Activated T-helper 2 cell treated with anti-CD3 and anti-CD28 coated beads, Interferon-gamma antibody, Interleukin-2, Interleukin-4, amounts not matched to agents 10 μg/mL and 5 μg/mL and 100 μg/mL, durations not matched to agents 14 hours and 24 hours and 36 hours (primary cell): ENCODE measurements at places on chromosomes 5 and 9. TPM values are rescaled to one million over a fixed set of nuclear protein-coding genes. Genes with fewer than 3 reads are reported as not detected.
A peak's percentile ranks its signal among the peaks of the same experiment; 100 is the strongest.

GRCh38 chr5:131848662-131849061 is 51.8 kb upstream of the FNIP1 start:
- H3K4me3 ChIP-seq, result no peak overlapping the region
- peaks cover 2% of the 10 kb centered on the region for H3K27me3 ChIP-seq
- peaks cover 5% of the 10 kb centered on the region for H3K4me1 ChIP-seq
- peaks cover 17% of the 10 kb centered on the region for H3K36me3 ChIP-seq

The PCDHA10 gene
- total RNA-seq, result not detected in 2 replicates

The OR1L1 gene
- not detected in 2 replicates for total RNA-seq

DNA sequence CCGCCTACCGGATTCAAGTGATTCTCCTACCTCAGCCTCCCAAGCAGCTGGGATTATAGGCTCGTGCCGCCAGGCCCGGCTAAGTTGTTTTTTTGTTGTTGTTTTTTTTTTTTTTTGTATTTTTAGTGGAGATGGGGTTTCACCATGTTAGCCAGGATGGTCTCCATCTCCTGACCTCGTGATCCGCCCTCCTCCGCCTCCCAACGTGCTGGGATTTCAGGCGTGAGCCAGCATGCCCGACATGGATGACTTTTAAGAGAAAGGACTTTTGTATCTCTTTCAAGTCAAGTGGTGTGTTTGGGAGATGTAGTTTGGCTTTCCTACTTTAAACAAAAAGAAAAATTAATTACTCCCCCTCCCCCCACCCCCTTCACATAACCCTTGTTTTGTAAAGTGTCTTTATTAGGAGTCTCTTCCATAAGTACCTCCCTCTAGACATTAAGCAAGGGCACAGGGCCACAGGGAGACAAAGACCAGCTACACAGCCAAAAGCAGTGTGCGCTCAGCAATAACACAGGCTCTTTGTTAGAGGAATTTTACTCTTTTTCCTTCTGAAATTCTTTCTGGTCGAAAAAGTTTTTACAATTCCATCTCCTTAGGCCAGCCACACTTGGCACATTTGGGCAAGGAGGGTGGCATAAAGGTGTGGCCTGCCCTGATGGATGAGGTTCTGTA is 31.2 kb downstream of the JAKMIP2 start:
- H3K4me1 ChIP-seq, result no peaks in the 10 kb centered on the region
- no peaks in the 10 kb centered on the region for H3K27me3 ChIP-seq
- no peak for DNase-seq
- no peak overlapping the region for H3K27ac ChIP-seq

The RPL35 gene
- 1,671 and 1,735 TPM in 2 replicates for total RNA-seq

The MZB1 gene
- 48.3 and 53.6 TPM in 2 replicates for total RNA-seq

The INSL6 gene
- not detected in 2 replicates for total RNA-seq

DNA sequence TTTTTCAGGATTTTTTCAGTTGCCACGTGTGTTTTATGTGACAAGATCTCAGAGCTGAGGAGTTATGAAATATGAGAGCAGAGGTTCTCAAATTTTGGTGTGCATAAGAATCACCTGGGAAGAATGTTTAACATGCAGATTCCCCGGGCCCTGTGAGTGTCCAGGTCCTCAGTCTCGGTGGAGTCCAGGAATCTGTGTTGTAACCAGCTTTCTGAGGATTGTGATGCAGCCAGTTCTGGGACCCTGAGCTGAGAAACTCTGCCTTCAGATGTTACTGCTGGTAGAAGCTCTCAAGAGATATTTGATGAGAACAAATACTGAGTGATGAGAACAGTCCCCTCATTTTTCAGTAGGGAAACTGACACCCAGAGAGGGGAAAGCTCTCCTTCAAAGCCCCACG is 102.8 kb upstream of the SAP30L start:
- no peak for DNase-seq
- no peak overlapping the region for H3K27ac ChIP-seq
- no peaks in the 10 kb centered on the region for H3K36me3 ChIP-seq

The ORM2 gene
- total RNA-seq, result not detected in 2 replicates

GRCh38 chr5:179258001-179258921 is 87.0 kb downstream of the ADAMTS2 start:
- no peaks in the 10 kb centered on the region for H3K4me1 ChIP-seq
- H3K27me3 ChIP-seq, result no peaks in the 10 kb centered on the region
- no peak overlapping the region for H3K27ac ChIP-seq
- H3K36me3 ChIP-seq, result no peaks in the 10 kb centered on the region
- no peak for DNase-seq

- no peak overlapping the region for H3K4me3 ChIP-seq
- no peaks in the 10 kb centered on the region for H3K36me3 ChIP-seq
- H3K4me1 ChIP-seq, result peaks cover 3% of the 10 kb centered on the region
- no peaks in the 10 kb centered on the region for H3K27me3 ChIP-seq
- no peak for DNase-seq
Observed at GRCh38 chr9:87878989-87879511, 3.6 kb upstream of the SPATA31E1 start.

GRCh38 chr5:100516285-100516684 is 18.9 kb upstream of the FAM174A start:
- no peak overlapping the region for H3K4me3 ChIP-seq
- no peaks in the 10 kb centered on the region for H3K36me3 ChIP-seq
- H3K4me1 ChIP-seq, result peaks cover 4% of the 10 kb centered on the region
- H3K27ac ChIP-seq, result no peak overlapping the region
- H3K27me3 ChIP-seq, result no peaks in the 10 kb centered on the region

DNA sequence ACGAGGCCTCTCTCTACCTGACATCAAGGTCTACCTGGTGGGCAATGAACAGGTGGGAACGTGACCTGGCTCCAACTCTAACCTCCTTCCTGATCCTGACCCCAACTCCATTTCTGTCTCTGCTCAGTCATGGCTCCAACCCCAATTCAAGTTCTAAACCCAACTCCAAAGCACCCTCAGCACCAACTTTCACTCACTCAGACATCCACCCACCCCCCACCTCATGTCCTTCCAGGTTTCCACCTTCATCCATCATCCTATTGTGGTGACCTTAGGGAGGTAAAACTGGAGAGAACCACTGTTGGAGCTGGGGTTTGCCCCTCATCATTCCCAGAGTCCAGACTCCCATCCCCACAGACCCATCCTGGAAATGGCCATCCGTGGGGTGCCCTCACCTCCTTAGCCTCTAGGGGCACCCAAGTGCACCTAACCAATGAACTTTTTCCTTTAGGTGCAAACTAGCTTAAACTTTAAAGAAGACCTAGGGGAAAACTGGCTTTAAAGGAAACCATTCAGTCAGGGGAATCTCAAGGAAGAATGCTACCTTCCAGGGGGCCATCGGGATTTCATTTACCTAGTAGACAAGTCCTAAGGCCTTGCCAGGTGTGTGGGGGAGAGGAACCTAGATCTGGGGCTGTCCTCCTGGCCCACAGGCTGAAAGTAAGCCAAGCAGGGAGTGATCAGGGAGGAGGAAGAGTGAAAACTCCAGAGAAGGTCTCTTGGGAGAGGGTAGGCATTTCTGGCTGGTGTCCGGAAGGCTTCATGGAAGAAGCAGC is 11.3 kb downstream of the RGS14 start:
- no peaks in the 10 kb centered on the region for H3K27me3 ChIP-seq
- H3K27ac ChIP-seq, result no peak overlapping the region
- H3K4me3 ChIP-seq, result no peak overlapping the region
- DNase-seq, result no peak
- peaks cover 41% of the 10 kb centered on the region for H3K36me3 ChIP-seq

DNA sequence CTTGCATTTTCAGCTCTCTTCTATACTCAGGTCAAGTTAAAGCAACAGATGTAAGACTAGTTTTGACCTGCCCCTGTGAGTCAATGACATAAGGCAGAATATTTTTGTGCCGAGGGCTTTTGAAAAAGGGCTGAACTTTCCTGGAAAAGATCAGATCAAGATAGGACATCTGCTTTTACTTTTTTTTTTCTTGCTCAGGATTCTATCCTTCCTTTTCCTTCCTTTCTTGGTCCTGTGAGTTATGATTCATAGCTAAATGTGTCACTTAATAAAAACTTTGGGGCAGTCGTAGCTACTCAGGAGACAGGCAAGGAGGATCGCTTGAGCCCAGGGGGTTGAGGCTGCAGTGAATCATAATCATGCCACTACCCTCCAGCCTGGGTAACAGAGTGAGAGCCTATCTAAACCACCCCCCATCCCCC is 84.3 kb upstream of the BRINP1 start:
- no peak for DNase-seq
- no peaks in the 10 kb centered on the region for H3K36me3 ChIP-seq
- H3K27me3 ChIP-seq, result no peaks in the 10 kb centered on the region
- H3K4me1 ChIP-seq, result no peaks in the 10 kb centered on the region
- no peak overlapping the region for H3K4me3 ChIP-seq

- H3K4me3 ChIP-seq, result no peak overlapping the region
- no peak overlapping the region for H3K27ac ChIP-seq
- no peaks in the 10 kb centered on the region for H3K36me3 ChIP-seq
- no peak for DNase-seq
- peaks cover 3% of the 10 kb centered on the region for H3K4me1 ChIP-seq
Observed at GRCh38 chr9:89642789-89643188, 38.0 kb downstream of the GADD45G start.

DNA sequence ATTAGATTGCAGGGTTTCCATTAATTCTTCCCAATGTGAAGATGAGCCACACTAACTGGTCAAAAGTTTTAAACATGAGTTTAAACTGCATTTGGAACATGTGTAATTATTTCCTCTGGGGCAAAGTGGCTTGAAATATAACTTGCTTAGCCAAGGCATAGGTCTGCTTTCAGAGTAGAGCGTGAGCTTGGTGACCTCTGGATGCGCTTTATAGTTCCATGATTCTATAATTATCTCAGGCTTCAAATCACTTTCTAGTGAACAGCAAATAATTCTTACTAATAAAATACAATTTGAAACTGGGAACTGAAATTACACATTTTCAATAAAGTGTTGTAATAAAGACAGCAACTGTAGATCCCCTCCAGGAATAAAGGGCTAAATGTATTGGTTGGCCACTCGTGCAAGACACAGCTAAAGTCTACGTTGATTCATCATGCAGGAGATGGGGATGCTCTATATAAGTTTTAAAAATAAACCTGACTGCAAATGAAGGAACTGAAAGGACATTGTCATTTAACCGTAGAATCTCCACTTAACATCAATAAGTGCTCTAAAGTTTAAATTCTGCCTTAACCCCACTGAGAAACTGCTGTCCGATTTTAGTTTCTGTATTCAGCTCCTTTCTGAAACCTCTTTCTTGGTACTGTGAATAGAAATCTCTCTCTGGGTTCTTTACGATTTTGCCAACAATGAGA is 460.0 kb downstream of the PSAT1 start:
- no peaks in the 10 kb centered on the region for H3K36me3 ChIP-seq
- H3K4me3 ChIP-seq, result no peak overlapping the region
- DNase-seq, result no peak
- H3K27me3 ChIP-seq, result no peaks in the 10 kb centered on the region
- H3K27ac ChIP-seq, result no peak overlapping the region

DNA sequence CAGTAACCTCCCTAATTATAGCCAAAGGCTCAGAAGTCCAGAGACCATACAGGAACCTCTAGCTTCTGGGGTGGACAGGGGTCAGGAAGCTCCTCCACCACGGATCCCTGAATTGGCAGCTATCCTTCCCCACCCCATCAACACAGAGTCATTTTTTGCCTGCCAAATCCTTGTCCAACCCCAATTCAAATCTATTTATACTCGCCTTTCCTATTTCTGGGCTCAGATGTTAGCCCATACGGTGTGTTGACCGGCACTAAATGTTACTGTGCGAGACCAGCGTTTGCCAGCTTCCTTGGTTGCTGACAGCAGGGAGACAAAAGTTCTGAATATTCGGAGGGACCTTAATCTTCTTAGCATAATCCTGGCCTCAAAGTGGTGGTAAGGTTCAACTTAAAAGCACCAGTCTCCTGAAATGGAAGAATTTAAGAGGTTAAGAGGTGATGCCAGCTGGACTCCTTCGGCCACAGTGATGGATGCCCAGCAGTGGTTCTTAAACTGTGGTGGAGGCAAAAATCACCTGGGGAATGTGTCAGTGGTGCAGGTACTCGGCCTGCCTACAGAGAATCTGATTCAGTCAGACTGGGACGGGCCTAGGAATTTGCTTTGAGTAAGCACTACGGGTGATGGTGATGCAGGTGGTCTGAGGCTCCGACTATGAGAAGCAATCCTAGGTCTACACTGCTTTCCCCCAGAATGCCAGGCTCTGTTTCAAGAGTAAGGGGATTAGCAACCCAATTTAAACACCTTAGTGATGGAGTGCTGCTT is 204.8 kb upstream of the MEF2C start:
- no peaks in the 10 kb centered on the region for H3K4me1 ChIP-seq
- H3K27ac ChIP-seq, result no peak overlapping the region
- H3K36me3 ChIP-seq, result no peaks in the 10 kb centered on the region

The WWC1 gene
- 0.09 and 0.59 TPM in 2 replicates for total RNA-seq

The NOXA1 gene
- 0.39 and 0.46 TPM in 2 replicates for total RNA-seq

DNA sequence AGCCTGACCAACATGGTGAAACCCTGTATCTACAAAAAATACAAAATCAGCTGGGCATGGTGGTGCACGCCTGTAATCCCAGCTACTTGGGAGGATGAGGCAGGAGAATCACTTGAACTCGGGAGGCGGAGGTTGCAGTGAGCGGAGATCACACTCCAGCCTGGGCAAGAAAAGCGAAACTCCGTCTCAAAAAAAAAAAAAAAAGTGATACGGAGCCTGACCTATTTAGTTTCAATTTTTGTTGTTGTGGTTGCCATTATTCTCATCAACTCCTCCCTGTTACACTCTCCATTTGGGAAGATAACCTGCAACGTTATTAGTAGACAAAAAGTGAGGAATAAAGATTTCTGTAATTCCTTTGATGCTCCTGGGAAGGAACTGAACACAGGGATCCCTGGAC is 1.3 kb downstream of the STOM start:
- no peak for DNase-seq
- H3K36me3 ChIP-seq, result peaks cover 10% of the 10 kb centered on the region
- peaks cover 37% of the 10 kb centered on the region for H3K4me1 ChIP-seq
- no peaks in the 10 kb centered on the region for H3K27me3 ChIP-seq
- peak overlapping the region; percentile 84 for H3K4me3 ChIP-seq
- no peak overlapping the region for H3K27ac ChIP-seq

DNA sequence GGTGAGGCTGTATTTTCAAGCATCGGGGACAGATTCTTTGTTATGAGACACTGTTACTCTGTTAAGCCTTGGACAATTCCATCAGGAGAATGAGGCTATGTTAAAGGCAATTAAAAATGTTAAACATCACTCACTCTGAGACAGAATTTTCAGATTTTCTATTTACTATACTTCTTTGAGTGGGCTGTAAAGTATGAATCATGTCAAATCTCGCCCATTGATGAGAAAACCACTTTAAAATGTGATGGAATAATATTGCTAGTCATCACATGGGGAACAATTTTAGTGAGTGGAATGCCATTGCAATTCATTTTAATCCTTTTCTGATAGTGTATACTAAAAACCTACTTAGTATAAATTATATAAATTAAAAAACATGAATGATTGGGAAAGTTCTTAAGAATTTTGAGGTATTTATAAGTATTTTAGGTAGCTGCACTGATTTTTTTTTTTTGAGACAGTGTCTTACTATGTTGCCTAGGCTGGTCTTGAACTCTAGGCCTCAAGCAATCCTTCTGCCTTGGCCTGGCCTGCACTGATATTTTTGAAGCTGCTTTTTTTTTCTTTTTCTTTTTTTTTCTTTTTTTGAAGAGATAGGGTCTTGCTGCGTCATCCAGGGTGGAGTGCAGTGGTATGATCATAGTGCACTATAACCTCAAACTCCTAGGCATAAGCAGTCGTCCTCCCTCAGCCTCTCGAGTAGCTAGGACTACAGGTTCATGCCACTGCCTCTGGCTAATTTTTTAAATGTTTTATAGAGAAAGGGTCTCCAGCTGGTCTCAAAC is 73.2 kb downstream of the KIAA1958 start:
- no peak overlapping the region for H3K27ac ChIP-seq
- no peak for DNase-seq
- H3K4me3 ChIP-seq, result no peak overlapping the region
- H3K36me3 ChIP-seq, result no peaks in the 10 kb centered on the region
- H3K4me1 ChIP-seq, result peaks cover 4% of the 10 kb centered on the region
- H3K27me3 ChIP-seq, result no peaks in the 10 kb centered on the region

GRCh38 chr9:113199683-113200329 is 21.3 kb downstream of the FKBP15 start:
- peaks cover 4% of the 10 kb centered on the region for H3K4me1 ChIP-seq
- H3K27me3 ChIP-seq, result no peaks in the 10 kb centered on the region
- H3K36me3 ChIP-seq, result peaks cover 76% of the 10 kb centered on the region
- DNase-seq, result no peak
